T-cell (primary cell): ENCODE measurements at places on chromosomes 12 and 14. TPM values are rescaled to one million over a fixed set of nuclear protein-coding genes. Genes with fewer than 3 reads are reported as not detected.

SLIRP gene
- total RNA-seq: 40.3 TPM

GRCh38 chr14:103718572-103718971 is 3.0 kb downstream of the ZFYVE21 start:
- no peak for DNase-seq
- peaks cover 5% of the 10 kb centered on the region for H3K4me1 ChIP-seq
- no peaks in the 10 kb centered on the region for H3K27me3 ChIP-seq

TMTC1 gene
- total RNA-seq: 0.32 TPM

PRIMA1 gene
- total RNA-seq: not detected

BIN2 gene
- total RNA-seq: 199 TPM

CEP290 gene
- 20.8 TPM for total RNA-seq

DNA sequence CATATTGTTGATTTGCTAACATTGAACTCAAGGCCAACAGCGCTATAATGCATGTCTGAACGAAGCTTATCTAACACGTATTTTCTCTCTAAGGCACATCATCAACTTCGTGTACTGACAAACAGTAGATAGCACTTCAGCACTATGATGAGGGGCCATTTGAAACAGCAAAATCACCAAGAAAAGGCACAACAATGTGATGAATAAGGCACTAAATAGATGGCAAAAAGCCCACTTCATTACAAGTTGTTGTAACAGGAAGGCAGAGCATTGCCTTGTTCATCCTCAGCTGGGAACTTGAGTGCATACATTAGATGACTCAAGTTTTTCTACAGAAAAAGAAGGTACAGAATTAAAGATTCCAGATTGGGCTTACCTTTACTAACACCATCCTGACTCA is 75.2 kb downstream of the LIN7A start:
- H3K4me1 ChIP-seq: no peaks in the 10 kb centered on the region
- no peak overlapping the region for H3K4me3 ChIP-seq
- no peaks in the 10 kb centered on the region for H3K36me3 ChIP-seq
- H3K27ac ChIP-seq: no peak overlapping the region

- no peaks in the 10 kb centered on the region for H3K36me3 ChIP-seq
- DNase-seq: no peak
- H3K27ac ChIP-seq: no peak overlapping the region
- no peaks in the 10 kb centered on the region for H3K4me1 ChIP-seq
These were observed 56.5 kb upstream of the PPFIA2 start for GRCh38 chr12:81815611-81816010.

BBS10 gene
- 8.3 TPM for total RNA-seq

GRCh38 chr12:50655374-50655921 is 108.5 kb upstream of the ATF1 start:
- H3K27ac ChIP-seq: no peak overlapping the region
- DNase-seq: no peak
- H3K4me1 ChIP-seq: peaks cover 2% of the 10 kb centered on the region
- no peaks in the 10 kb centered on the region for H3K36me3 ChIP-seq
- H3K4me3 ChIP-seq: no peak overlapping the region
